Endothelial cell (in vitro differentiated cells): ENCODE measurements at places on chromosomes 4 and X.

DNA sequence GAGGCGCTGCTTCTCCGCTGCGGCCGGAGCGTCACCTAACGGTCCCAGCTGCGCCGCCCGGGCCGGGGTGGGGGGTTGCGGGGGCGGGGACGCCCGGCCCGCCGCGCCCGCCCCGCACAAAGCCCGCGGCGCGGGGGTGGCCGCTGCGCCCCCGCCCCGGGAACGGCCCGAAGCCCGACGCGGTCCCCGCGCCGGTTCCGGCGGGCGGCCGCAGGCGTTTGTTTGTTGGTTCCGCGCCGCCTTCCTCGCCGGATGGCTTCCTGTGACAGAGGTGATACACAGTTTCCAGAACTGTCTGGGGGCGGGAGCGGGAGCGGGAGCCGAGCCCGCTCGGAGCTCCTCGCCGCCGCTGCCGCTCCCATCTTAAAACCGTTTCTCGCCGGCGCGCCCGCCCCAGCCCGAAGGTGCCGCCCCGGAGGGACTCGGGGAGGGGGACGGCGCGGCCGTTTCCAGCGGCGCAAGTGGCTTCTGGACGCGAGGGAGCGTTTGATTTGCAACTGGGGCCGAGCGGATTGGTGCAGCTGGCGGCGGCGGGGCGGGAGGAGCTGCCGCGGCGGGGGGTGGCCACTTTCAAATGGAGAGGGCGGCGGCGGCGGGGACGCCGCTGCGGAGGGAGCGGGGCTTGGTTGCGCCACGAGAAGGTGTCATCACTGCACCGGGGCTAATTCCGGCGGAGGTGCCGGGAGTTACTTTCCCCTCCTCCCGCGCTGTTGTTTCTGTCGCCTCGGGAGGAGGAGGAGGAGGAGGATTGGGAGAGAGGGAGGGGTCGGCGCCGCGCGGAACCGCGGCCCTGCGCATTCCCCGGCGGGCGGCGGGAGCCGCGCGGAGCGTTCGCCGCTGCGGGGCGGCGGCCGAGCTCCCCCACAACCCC lies 2.3 kb downstream of the JADE1 start:
- DNase-seq: peak; percentile 85

DNA sequence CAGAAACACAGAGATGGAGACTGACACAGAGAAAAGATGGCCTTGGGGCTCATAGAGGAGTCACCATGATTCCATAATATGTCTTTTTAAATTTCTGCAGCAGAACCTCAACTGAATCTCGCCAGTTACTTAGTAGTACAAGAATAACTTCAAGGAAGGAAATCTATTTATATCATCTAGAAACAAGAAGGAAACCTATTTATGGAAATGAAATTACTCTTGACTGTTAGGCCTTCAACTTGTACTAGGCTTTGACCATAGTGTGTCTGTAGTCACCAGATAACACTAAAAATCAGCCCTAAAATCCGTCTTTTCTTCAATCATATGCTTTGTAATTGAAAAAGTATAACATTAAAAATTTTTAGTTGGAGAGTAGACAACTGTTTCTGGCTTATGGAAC lies 740.4 kb downstream of the TRIML1 start:
- no peak for DNase-seq

- DNase-seq: no peak
Observed at GRCh38 chr4:102554482-102554881, 53.3 kb downstream of the NFKB1 start.

DNA sequence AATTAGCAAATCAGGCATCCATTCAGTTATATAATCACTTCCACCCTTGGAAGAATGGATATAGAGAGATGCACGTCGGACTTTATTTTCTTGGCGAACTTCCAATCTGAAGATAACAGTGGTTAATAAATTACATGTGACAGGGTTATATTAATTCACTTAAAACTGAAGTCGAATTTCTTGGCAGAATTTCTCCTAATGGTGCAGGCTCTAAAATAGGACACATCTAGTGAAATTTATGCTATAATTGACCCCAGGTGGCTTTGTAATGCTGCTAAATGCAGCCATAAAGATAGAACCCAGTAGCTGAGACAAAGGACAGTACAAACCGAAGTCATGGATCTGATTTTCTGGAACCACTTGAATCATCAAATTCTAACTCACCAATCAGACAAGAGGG lies 20.8 kb upstream of the SLC10A4 start:
- DNase-seq: no peak

DNA sequence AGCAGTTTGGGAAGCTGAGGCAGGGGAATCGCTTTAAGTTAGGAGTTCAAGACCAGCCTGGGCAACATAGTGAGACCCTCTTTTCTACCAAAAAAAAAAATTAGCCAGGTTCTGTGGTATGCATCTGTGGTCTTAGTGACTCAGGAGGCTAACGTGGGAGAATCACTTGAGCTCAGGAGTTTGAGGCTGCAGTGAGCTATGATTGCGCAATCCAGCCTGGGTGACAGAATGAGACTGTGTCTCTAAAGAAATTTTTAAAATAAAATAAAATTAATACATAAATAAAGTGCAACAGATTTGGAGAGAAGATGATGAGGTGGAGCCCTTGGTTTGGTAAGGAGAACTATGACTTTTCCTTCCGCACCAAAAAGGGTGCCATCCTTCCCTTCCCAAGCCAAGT lies 436.9 kb downstream of the NLGN4X start:
- no peak for DNase-seq

DNA sequence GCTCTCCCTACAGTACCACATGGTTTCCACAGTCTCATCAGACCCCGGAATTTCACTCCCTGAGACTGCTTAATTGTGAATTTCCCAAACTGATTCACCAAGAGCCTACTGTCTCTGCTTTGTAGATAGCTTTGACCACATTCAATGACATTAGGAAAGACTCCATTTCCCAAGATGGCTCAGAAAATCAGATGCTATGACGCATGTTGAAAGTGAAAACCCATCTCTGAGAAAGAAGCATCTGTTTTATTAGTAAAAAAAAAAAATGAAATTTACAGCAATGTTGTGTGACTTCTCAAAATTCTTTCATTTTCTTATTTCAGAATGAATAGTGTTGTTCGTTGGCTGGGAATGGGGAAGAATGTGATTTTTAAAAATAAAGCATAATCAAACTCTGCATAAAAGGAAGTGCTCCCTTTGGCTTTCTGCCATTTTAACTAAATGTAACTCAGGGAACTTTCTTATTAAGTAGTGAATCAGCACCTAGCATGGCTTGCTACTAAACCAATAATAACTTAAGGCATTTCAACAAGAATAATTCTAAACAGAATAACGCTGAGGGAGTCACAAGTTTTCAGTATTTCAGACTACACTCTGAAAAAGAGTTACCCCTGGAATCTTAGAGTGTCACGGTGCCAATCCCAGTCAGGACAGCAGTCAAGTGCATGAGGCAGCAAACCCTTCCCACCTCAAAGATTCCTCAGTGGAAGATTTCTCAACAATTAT lies 97.4 kb upstream of the MYOZ2 start:
- DNase-seq: no peak

DNA sequence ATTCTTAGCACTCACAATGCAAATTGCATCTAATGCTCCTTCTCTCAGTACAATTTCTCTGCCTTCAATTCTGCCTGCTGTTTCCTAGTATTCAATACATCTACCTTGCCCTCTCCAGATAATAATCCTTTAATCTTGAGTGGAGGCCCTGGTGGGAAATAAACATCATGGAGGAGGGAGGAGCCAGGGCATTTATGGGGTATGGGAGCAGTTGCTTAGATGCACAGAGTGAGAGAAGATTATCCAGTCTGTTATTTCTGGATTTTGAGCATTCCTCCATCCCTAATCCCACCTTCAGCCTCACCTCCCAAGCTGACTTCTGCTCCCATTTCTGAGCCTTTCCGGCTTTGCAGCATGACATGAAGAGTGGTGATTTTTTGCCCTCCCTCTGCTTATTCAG lies 127.9 kb upstream of the PPP3CA start:
- DNase-seq: no peak

DNA sequence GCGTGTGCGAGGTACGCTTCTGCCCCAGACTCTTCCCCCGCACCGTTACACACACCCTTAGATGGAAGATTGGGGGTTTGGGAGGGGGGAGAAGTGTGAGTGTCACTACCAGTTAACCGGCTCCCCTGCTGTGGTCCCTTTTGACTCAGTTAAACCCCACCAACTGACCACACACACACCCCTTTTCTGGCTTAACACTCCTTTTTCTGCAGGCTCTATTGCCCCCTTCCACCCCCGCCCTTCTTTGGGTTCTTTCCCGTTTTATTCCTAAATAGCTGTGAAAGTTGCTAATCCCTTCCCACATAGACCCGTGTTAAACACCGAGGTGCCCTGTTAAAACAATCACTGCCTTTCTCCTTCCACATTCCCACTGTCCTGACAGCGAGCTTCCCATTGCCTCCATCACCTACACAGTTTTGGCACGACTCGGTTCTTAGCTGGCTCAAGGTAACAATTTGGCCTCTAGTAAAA lies 3.7 kb upstream of the NR3C2 start:
- DNase-seq: no peak

- peak; percentile 33 for DNase-seq
Observed at GRCh38 chrX:102712981-102713625, 855 bp downstream of the GPRASP2 start.

- DNase-seq: no peak
Observed at GRCh38 chr4:113434247-113434587, 327.3 kb downstream of the CAMK2D start.
